Stimulated activated CD4-positive, alpha-beta T cell treated with anti-CD3 and anti-CD28 coated beads, Interleukin-15, amount 100 ng/mL, for 24 hours (primary cell): ENCODE measurements at places on chromosomes 7 and 10.

DNA sequence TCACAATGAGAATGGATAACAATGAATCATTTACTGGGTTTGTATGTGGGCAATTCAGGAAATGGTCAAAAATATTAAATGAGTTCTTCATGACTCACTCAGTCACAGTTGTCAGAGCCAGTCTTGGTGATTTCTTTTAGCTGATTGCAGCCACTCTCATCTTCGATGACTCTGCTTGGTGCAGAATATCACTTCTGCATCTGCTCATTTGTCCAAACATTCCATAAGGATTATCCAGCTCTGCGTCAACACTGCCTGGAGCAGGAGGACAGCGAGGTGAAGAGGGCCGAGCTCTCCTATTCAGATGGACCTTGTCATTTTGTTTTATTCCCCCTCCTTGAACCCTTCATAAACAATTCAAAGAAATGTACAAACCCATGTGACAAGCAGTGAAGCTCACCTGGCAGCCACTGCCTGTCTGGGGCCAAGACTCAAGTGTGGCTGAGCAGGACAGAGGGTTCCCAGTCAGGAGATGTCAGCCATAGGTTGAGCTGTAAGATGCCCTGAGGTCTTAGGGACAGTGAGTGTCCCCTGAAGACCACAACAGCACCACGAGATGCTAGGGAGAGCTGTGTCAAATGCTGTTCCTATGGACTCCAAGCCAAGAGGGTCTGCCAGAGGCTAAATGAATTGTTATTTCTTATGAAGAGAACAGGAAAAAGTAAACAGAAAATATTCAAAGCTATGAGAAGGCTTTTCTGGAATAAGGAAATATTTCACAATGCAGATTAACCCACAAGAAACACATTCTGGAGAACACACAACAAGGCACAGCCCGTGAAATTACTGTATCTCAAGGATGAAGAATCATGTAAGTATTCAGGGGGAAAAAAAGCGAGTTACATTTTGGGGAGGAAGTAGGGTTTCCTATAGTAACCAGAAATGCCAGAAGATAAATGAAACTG is 33.1 kb upstream of the EGFR start:
- DNase-seq, result no peak

GRCh38 chr7:155459700-155460461 is 2.0 kb downstream of the EN2 start:
- no peak for DNase-seq

GRCh38 chr10:114683162-114683561 is 25.1 kb upstream of the ABLIM1 start:
- DNase-seq, result no peak

- DNase-seq, result no peak
These were observed 1.0 kb downstream of the ADCK2 start for GRCh38 chr7:140673774-140674155.

DNA sequence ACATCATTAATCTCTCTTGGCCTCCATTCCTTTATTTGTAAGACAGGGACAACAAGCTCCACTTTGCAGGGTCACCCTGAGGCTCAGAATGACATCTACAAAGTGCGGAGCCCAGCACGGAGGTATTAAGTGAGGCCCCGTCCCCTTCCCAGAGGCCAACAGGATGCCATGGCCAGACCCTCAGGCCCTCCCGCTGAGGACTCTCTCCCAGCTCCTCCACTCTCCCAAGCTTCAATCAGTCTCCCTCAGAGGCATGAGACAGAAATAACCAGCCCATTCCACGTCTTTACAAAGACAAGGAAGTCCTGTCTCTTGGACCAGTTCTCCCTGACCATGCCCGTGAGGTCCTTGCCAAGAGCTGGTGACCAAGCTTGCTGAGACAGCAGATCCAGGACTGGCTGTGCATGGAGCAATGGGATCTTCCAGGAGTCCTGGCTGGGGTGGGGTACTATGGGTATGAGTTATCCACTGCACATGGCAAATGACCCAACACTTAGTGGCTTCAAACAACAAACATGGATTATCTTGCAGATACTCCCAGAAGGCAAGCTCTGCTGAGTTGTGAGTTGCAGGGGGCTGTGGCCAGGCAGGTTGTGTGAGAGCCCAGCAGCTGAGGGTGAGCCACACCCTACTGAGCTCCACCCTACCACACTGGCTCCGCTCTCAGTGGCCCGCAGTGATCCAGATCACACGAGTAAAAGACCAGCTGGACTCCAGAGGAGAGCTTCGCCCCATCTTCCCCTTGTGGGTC is 4.3 kb upstream of the PPIF start:
- no peak for DNase-seq
